Neuronal stem cell (in vitro differentiated cells): ENCODE measurements at places on chromosomes 3 and 15.
A peak's percentile ranks its signal among the peaks of the same experiment; 100 is the strongest.

DNA sequence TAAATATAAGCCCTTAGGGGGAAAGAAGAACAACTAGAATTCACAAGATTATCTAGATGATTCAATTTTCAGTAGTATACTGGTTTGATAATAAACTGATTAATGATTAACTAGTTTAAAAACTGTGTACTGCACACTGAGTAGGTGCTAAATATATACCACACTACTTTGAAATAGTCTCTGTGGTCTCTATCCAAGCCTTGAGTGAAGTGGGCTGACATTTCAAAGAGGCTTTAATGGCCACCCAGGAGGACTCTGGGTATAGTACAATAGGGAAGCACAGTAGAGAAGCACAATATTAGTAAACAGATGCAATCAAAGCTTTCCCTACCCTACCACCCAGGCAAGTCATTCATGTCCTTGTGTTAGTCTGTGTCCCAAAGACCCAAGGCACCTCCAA is 46.7 kb downstream of the FILIP1L start:
- no peak for DNase-seq

DNA sequence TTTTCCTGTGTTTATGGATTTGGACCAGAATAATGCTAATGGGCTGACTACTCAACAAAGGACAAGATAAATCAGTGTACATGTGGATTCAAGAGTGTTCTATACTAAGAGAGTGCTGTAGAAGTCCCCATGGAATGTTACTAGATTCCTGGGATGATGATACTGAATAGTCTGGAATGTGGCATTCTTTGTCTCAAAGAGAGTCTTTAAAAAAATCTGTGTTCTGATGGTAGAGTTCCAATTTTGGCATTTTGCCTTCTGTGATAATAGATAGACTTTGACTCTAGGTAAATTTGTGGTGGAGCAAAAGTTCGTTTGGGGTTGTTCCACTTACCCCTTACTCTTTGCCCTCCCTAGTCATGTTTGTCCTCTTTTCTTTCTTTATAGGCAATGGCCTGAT is 43.7 kb downstream of the NMD3 start:
- DNase-seq = no peak

- DNase-seq = no peak
Observed at GRCh38 chr15:38535491-38536200, 29.0 kb downstream of the RASGRP1 start.

DNA sequence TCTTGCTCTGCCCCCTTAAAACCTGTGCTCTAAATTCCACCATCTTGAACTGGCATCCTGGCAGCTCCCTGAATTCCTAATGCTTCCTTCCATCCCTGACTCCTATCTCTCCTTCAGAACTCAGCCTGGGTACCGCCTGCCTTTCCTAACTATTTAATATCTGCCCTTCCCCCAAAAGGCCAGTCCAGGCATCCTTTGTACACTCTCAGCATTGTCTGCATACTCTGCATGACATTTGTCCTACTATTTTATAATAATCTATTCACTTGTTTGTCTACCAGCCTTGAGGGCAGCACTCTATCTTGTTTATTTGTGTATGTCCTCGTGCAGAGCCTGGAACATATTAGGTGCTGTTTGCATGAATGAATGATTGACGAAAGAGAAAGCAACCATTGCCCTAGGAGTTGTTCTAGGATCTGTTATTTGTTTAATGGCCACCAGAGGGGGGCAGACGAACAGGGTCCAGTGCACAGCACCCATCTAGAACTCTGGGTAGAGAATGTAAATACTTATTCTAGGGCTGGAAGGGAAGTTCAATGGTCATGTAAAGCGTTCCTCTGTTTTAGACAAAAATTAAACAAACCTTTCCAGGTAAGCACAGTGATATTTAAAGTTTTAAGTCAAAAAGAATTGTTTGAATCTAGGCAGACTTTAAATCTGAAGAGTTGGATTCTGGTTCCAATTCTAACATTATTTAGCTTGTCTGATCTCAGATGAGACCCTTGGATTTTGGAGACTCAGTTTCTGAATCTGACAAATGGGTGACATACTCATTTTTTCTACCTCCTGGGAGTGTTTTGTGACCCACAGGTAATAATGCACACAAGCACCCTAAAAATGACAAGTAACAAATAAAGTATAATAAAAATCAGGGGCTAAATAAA is 125.8 kb upstream of the GALNT15 start:
- DNase-seq = peak; percentile 30

DNA sequence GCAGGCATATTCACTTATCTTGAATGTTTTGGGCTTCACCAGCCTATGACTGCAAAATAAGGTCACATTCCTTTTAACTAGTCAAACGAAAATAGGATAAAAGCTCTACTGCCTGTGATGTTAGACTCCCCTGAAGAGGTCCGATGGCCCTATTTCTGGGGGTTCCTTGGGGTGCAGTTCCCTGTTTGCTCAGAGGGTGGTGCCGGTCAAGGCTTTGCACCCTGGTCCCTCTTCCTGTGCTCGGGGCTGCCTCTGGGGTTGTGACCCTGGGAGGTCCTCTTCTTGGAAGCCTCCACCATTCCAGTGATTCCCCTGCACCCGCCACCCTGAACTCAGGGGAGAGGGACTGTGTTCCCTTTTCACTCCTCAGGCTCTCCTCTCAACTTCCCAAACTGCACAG is 86.7 kb upstream of the ANKRD34C start:
- no peak for DNase-seq

- no peak for DNase-seq
Observed at GRCh38 chr3:71705681-71706080, 19.5 kb downstream of the EIF4E3 start.

- DNase-seq = no peak
Observed at GRCh38 chr3:90015688-90016356, 908.4 kb downstream of the EPHA3 start.

GRCh38 chr3:5006755-5007202 is 27.5 kb downstream of the BHLHE40 start:
- no peak for DNase-seq

GRCh38 chr3:69817988-69818387 is 78.7 kb downstream of the MITF start:
- no peak for DNase-seq

DNA sequence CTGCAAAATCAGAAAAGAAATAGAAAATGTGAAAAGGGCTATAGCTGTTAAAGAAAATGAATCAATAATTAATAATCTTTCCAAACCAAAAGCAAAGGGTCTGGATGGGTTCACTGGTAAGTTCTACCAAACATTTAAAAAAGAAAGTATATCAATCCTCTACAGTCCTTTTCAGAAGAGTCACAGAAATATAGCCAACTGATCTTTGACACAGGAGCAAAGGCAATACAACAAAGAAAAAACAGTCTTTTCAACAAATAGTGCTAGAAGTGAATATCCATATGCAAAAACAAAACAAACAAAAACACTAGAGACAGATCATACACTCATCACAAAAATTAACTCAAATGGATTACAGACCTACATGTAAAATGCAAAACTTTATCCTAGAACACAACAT is 32.6 kb downstream of the RFX7 start:
- DNase-seq = no peak

DNA sequence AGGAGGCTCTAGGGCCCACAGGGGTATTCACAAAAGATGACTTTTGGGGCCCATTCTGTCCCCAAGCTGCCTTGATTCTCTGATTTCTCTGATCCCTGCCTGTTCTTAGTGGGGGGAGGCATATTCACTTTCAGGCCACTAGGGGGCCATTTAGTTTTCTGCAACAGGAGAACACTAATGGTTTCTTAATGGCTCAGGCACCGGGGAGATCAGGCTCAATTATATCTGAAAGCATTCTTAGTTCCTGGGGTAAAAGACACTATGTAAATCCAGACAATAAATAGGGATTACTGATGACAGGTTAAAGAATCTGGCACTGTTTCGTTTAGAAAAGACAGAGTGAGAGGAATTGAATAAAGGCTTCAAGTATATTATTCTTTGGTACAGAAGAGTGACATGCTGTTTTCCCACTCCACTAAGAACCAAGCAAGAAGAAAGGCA is 2.5 kb upstream of the INAFM2 start:
- no peak for DNase-seq

- DNase-seq = no peak
Observed at GRCh38 chr3:42184651-42185443, 81.1 kb downstream of the CCK start.

- no peak for DNase-seq
Observed at GRCh38 chr3:79016587-79017376, 751.0 kb downstream of the ROBO1 start.

- DNase-seq = no peak
Observed at GRCh38 chr15:84685304-84685703, 27.3 kb upstream of the NMB start.

GRCh38 chr3:195240939-195241338 is 30.0 kb downstream of the XXYLT1 start:
- no peak for DNase-seq

DNA sequence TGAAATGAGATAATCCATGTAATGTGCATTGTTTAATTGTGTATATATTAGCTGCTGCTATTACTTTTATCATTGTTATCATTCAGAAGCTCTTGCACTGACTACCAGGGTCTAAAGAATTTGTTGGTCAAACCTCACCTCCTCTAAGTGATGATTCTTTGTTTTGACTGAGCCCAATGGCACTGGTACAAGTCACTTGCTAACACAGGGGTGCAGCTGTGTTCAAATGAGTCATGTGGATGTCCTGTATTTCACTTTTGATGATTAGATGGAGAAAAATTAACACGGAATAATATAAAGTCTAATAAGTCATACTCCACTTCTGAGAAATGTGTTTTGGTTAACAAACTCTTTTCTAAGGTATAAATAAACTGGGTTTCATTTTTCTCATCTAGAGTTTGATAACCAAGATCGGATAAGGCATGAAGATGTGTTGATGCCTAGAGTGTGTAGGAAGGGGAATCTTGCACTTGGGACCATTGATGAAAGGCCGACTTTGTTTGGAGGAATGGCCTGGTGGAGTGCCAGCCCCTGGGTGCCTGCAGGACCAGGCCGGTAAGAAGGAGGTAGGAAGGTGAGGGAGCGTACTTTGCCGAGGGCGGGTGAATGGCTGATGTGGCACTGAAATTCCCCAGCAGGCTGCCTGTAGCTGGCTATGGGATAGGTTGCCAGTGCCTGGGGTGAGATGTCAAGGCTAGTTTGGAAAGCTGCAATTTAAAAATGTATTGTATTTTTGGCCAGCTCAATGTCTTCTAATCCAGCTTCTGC is 244.7 kb upstream of the ZPLD1 start:
- no peak for DNase-seq

- no peak for DNase-seq
Observed at GRCh38 chr15:90419738-90420406, 31.8 kb downstream of the IQGAP1 start.

DNA sequence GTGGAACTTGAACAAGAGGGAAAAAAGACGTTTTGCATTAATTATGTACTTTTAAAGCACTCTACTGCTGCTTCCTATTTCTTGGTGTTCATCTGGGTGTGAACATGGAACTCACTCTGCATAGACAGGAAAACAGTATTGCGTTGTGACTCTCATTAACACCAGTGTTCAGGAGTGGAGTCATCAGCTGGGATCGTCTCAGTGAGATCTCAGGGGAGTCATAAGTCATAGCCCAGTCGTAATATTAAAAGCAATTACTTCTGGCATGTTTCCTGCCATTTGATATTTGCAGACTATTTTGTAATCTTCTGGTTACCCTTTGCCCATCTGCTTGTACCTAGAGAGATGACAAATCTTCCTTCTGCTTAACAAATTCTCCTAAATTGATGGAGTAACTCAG is 462.0 kb upstream of the ATP11B start:
- DNase-seq = no peak

DNA sequence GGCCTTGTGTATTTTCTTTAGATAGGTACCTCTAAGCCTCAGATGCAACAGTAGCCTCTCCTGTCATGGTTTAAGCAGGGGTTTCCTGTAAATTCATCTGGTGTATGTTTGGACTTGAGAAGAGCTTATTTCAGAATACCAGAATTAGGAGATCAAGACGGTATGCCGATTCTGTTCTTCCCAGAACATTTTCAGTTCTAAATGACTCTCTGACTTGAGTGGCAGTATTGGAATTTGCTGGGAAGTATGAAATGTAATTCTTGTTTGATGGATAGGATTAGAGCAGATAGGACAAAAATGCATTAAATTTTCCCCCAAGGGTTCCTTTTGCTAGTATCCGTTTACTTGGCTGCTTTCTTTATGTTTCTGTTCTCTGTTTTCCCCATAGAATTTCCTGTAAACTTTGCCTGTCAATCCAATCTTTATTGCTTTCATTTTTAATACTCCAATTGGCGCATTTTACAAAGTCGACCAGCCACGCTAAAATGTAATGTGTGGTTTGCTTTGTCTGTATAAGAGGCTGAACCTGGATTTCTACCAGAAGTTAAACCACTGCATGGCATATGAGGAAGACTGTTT is 612.2 kb downstream of the RBMS3 start:
- no peak for DNase-seq

DNA sequence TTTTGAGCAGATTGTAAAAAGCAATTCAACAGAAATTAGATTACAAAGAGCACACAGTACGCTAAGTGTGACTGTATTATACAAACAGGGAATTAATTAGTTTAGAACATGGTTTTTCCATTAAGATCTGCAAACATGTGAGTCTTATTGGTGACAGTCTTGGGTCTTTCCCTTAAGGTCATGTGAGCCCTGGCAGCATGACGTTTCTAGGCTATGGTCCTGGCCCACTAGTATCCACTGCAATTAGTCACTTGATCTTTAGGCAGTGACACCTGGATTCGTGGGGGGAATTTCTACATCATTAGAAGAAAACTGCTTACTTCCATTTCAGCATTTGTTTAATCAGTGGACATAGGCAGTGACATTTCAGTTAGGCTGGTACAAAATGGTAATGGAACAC is 360.2 kb upstream of the NR2F2 start:
- no peak for DNase-seq

DNA sequence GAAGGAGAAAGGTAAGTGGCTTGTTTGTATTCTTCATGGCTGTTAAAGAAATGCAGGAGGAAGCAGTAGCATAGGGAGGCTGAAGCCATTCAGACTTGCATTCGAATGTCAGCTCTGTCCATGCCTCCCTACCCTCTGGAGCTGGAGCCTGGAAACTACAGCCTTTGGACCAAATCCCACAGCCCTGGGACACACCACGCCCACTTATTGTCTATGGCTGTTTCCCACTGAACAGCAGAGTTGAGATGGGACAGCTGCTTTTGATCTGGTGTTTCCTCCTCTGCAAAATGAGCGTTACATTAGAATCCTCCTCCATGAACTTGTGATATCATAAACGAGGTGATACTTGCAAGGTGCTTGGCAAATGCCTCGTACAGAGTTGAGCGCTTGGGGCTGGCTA is 3.6 kb downstream of the FAM107A start:
- DNase-seq = no peak

- no peak for DNase-seq
Observed at GRCh38 chr3:124532071-124532470, 198.2 kb upstream of the UMPS start.

DNA sequence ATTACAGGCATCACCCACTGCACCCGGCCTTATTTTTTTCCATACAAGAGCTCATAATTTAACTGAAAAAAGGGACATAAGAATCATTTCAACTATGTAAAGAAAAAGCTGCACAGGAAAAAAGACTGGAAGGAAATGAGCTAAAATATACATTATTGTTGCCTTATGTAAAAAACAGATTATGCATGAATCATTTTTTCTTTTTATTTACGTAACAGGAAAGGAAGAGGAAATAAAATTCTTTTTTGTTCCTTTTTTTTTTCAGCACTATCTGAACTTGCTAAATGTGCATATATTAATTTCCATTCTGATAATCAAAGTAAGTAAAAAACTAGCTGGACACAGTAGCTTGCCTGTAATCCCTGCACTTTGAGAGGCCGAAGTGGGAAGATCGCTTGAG is 12.1 kb downstream of the KIF9 start:
- DNase-seq = no peak

- peak; percentile 83 for DNase-seq
Observed at GRCh38 chr3:183116025-183116614, 16.8 kb upstream of the MCCC1 start.
